ENCODE measurements at places on chromosomes 7 and 10.
A peak's percentile ranks its signal among the peaks of the same experiment; 100 is the strongest.

DNA sequence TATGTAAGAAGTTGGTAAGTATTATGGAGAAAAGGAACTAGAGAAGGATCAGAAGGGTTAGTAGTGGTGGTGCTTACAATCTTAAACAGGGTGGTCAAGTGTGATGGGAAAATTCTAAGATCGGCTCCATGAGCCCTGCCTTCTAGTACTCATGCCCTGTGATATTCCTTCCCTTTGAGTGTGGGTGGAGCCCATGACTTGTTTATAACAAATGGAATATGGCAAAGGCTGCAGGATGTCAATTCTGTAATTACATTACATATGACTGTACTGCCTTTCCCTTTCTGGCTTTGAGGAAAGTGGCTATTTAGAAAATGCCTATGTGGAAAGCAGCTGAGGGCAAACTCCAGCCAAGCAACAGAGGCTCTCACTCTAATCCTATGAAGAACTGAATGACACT, 309.6 kb downstream of the AGMO start:
- DNase-seq = no peak

- no peak for DNase-seq
Observed at GRCh38 chr10:44326474-44327030, 58.3 kb downstream of the CXCL12 start.

DNA sequence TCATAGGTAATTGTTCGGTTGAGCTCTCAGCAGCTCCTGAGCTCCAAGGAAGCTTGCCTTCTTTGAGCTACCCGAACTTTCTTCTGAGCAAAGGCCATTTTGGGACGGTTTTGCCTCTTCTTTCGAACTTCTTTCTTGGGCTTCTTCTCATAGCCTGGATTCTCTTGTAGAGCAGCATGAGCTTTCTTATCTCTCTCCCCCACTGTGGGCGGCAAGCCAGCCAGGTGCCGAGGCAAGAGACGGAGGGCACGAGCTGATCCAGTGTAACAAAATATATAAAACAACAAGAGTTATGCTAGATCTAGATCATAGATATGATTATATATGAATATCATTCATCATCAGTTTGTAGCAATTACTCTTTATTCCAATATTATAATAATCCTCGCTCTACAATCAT, 16.5 kb upstream of the KNDC1 start:
- no peak for DNase-seq

GRCh38 chr10:89118091-89118490, 89.0 kb downstream of the CH25H start:
- no peak for DNase-seq

DNA sequence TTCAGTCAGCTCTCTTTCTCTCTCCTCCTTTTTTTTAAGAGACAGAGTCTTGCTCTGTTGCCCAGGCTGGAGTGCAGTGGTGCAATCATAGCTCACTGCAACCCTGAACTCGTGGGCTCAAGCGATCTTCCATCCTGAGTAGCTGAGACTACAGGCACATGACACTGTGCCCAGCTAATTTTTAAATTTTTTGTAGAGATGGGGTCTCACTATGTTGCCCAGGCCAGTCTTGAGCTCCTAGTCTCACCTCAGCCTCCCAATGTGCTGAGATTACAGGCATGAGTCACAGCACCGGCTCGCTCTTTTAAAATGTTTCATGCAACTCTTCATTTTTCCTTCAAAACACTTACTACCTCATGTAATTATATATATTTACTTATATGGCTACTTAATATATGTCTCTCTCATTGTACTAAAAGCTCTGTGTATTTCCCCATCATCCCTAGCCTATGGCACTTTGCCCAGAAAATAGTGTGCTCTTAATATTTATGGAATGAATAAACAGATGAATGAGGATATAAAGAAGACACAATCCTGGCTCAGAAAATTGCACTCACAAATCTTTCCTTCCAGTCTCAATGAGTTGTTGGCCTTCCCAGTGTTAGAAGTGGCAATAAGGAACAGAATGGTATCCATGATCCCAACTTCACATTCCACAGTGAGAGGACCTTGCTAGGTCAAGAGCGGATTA, 33.9 kb downstream of the EBLN1 start:
- DNase-seq = no peak

GRCh38 chr7:152949253-152949652, 189.7 kb downstream of the ACTR3B start:
- no peak for DNase-seq

GRCh38 chr10:89591796-89592271, 53.2 kb downstream of the PANK1 start:
- DNase-seq = no peak

DNA sequence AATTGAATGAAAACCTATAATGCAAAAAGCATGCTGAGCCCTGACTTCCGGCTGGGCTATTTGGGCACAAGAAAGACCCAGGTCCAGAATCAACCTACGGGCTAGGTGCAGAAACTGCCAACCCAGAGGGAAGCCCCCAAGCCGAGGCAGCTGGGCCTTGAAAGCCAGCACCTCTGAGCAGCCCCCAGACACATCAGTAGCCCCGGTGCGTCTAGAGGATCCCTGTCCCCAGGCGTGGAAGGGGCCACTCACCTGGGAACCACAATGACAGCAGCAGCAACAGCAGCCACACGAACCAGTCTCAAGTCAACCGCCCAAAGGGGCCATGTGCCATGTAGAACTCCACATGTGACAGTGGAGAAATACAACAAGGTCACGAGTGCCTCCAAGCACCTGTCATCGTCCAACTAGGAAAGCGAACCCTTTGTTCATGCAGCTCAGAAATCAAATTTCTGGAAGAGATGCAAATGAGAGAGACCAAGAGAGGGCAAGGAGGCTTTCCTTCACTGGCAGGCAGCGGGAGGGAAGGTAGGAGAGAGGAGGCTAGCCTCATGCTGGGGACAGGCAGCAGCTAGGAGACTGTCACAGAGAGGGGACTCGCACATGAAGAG, 57.5 kb upstream of the CHST15 start:
- no peak for DNase-seq

DNA sequence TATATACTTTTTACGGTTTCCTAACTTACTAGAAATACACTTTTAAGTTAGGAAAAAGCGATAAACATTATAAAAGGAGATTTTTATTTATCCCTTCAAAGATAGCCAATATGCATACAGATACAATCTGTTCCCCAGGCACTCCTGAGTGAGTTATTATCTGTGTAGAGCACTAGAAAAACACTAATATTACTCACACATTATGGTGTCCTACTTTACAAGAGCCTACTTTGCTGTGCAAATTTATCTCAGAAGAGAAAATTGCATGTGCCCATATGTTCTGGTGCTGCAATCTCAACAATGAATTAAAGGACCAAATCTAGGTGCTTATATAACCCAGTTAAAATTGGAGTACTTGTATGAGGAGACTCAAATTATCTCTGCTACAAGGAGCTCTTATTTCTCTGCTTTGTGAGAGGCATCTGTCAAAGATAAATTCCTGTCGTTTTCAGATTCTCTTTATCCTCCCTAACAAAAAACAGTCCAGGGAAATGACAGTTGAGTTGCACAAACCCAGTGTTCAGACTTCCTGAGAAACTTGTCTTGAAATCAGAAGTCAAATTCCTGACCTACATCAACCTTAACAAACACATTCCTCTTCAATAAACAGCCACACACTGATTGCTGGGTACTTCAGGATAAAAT, 28.9 kb downstream of the CPA1 start:
- no peak for DNase-seq

GRCh38 chr7:149175150-149175549, 20.2 kb upstream of the ZNF282 start:
- no peak for DNase-seq

- DNase-seq = no peak
Observed at GRCh38 chr10:17836942-17837341, 27.8 kb downstream of the MRC1 start.

GRCh38 chr7:35761871-35762677, 38.8 kb upstream of the SEPTIN7 start:
- DNase-seq = no peak

- no peak for DNase-seq
Observed at GRCh38 chr10:17708821-17709220, 43.2 kb upstream of the TMEM236 start.

DNA sequence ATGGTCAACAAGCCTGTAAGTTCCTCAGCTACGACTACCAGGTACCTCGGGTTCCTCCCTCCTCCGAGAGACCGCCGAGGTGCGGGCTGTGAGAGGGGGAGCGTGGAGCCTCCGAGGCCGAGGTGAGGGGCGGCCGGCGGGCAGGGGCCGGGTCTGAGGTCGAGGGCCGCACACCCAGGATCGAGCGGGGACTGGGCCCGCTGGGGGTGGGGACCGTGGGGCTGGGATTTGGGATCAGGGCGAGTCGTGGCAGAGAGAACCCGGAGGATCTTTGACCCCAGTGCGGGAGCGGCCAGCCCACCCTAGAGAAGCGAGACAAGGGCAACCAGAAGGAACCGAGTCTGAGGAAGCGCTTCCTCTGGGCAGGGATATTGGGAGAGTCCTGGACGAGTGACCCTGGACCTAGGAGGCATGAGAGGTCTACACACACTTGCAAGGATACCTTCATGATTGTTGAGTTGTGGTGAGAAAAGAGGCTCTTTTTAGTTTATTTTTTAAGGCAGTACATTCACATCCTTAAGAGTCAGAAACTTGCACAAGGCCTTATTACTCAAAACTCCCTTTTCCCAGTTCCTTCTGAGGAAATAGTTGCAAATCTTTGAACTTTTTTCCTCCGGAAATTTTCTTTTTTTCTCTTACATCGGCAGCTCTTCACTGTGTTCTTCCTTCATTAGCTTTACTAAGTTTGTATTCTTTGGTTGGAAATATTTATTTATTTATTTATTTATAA, 395 bp downstream of the ZNF487 start:
- DNase-seq = no peak

GRCh38 chr7:69878015-69878414, 279.7 kb downstream of the AUTS2 start:
- DNase-seq = no peak

DNA sequence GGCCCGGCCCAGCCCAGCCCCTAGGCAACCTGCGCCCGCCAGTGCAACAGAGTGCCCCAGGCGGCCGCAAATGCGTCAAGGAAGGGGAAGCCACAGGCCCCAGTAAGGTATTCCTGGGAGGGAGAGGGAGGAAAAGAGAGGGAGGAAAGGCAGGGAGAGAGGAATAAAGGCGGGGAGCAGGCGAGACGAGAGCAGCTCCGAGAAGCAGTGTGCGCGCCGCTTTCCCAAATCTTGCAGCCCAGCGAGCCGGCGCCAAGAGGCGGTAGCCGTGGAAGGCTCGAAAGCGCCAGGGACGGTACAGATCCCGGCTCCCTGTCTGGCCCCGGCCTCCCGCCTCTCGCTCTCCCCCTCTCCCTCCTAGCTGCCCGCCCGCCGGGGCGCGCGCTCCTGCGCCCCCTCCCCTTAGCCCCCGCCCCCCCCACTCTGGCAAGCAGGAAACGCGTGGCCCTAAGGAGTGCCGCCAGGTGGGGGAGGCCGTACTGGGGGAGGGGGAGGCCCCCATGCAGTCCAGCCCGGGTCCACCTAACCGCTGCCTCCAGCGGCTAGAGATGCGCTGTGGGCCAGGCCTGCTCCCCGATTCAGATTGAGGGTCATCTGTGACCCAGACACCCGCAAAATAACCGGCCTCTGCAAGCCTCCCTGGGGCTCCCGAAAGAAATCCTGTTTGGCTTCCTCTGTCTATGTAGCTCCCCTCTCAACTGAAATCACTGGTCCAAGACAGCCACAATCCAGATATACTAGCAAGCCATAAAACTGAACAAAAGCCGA, 4.3 kb downstream of the HOXA10 start:
- no peak for DNase-seq

GRCh38 chr10:3943695-3944257, 158.8 kb upstream of the KLF6 start:
- DNase-seq = no peak

DNA sequence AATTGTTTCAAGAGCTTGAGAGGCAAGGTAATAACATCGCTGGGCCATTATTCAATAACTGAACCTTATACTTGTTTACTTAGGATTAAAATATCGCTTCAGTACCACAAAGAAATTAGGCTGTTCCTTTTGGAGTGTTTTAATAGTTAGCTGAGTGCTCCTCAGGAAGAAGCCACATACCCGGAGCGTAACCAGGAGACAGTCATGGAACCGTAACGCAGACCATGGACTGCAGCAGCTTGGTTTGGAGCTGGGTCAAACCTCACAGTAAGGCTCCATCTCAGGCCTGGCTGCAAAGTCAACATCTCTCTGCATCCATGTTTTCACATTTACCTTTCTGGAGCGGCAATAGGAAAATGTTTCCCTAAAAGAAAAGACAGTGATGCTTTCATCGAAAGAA, 599.0 kb downstream of the TNS3 start:
- no peak for DNase-seq

- DNase-seq = peak; percentile 53
Observed at GRCh38 chr7:10022957-10023356, 950.7 kb upstream of the PHF14 start.

DNA sequence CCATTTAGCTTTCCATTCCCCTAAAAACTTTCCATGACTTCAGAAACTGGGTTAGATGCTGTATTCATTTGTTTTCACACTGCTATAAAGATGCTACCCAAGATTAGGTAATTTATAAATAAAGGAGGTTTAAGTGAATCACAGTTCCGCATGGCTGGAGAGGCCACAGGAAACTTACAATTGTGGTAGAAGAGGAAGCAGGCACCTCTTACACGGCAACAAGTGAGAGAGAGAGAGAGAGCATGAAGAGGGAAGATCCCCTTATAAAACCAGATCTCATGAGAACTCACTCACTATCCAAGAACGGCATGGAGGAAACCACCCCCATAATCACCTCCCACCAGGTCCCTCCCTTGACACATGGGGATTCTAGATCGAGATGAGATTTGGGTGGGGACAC, 336.8 kb downstream of the TFEC start:
- DNase-seq = no peak

DNA sequence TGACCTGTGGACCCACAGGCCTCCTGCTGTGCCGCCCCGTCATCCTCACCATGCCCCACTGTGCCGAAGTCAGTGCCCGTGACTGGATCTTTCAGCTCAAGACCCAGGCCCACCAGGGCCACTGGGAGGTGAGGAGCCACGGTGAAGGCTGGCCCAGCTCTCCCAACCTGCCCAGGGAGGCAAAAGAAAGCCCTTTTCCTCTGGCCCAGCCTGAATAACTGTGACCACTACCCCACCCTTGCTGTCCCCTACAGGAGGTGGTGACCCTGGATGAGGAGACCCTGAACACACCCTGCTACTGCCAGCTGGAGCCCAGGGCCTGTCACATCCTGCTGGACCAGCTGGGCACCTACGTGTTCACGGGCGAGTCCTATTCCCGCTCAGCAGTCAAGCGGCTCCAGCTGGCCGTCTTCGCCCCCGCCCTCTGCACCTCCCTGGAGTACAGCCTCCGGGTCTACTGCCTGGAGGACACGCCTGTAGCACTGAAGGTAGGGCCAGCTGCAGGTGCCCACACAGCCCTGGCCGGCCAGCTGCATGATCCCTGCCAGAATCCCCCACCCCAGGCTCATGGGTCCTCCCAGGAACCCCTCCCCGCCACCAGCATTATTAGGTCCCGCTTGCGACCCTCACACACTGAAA, 25.5 kb upstream of the SLC29A3 start:
- DNase-seq = no peak

All from NCI-H446 treated with DMSO at 0.1 percent for 48 hours (cell line).